SJSA1 (cell line): ENCODE measurements at places on chromosomes 2 and 18. TPM values are rescaled to one million over a fixed set of nuclear protein-coding genes. Genes with fewer than 3 reads are reported as not detected.

GRCh38 chr2:204691911-204692510 is 146.7 kb downstream of the PARD3B start:
- peaks cover 12% of the 10 kb centered on the region; the same call in 1 of the 2 replicates for H3K4me1 ChIP-seq
- DNase-seq, result peak; percentile 64
- H3K27ac ChIP-seq, result no peak overlapping the region
- H3K27me3 ChIP-seq, result no peaks in the 10 kb centered on the region
- H3K36me3 ChIP-seq, result no peaks in the 10 kb centered on the region

GRCh38 chr2:135132314-135132713 is 80.2 kb downstream of the RAB3GAP1 start:
- no peaks in the 10 kb centered on the region for H3K4me1 ChIP-seq
- no peak for DNase-seq

Gene SIX2
- 3.6 and 5.6 TPM in 2 replicates for total RNA-seq

- H3K36me3 ChIP-seq, result no peaks in the 10 kb centered on the region
- no peak for DNase-seq
- no peak overlapping the region for H3K27ac ChIP-seq
- peaks cover 44% of the 10 kb centered on the region for H3K4me1 ChIP-seq
- H3K4me3 ChIP-seq, result no peak overlapping the region
- no peaks in the 10 kb centered on the region for H3K27me3 ChIP-seq
Measured at GRCh38 chr2:207227749-207228145, 62.0 kb upstream of the KLF7 start.

DNA sequence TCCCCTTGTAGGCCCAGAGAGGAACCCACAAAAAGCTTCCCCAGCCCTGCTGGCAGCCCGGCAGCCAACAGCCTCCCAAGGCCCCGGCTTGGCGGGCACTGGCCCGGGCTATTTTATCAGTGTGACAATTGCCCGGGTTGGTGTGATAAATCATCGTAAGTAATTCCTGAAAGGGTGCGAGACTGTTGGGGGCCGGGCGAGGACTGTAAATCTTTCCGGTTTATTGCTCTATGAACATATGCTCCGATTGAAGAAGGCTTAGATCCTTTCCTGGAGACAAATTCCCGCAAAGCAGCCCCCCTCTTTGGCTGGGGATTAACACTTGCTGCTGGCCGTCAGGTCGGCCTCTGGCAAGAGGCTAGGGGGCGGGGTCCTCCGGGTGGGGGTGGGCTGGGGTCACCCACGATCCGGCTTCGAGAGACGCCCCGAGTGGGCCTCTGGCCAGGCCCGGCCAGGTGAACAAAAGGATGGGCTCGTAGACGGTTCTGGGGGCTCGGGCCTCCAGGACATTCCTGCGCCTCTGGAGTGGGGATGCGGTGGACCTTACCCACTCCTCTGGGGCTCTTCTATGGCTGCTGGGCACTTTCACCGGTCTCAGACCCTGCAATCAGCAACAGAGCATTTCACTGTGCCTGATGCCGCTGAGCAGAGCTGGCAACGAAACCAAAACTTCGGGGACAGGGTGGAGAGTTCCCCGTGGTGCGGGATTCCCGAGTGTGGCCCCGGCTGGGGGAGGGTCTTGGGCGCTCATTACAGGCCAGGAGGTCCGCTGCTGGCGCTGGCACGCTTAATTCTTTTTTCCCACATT is 2.0 kb downstream of the HOXD3 start:
- H3K27me3 ChIP-seq, result no peaks in the 10 kb centered on the region
- H3K4me3 ChIP-seq, result no peak overlapping the region
- H3K36me3 ChIP-seq, result peaks cover 10% of the 10 kb centered on the region; the same call in 1 of the 2 replicates
- DNase-seq, result no peak

Gene ARHGAP25
- not detected in 2 replicates for total RNA-seq

Gene G6PC2
- total RNA-seq, result not detected in 2 replicates

DNA sequence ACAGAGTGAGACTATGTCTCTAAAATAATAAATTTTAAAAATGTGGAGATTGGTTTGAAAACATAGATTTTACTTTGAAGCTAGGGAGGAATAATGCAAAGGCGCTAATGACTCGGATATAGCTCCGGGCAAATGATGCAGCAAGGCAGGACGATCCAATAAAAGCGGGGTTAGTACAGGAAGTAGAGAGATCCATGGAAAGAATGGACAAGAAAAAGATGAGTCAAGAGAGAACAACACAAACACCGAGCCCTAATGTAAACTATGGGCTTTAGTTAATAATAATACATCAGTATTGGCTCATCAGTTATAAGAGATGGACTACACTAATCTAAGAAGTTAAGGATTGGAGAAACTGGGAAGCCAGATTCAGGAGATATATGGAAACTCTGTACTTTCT is 74.5 kb downstream of the QPCT start:
- no peak for DNase-seq
- H3K36me3 ChIP-seq, result no peaks in the 10 kb centered on the region
- H3K27ac ChIP-seq, result no peak overlapping the region
- H3K4me1 ChIP-seq, result peaks cover 16% of the 10 kb centered on the region
- H3K27me3 ChIP-seq, result no peaks in the 10 kb centered on the region

GRCh38 chr2:120174963-120175581 is 48.1 kb downstream of the TMEM185B start:
- H3K4me1 ChIP-seq, result no peaks in the 10 kb centered on the region
- H3K4me3 ChIP-seq, result no peak overlapping the region
- no peak overlapping the region for H3K27ac ChIP-seq
- H3K27me3 ChIP-seq, result no peaks in the 10 kb centered on the region
- H3K36me3 ChIP-seq, result no peaks in the 10 kb centered on the region
- DNase-seq, result peak; percentile 54

DNA sequence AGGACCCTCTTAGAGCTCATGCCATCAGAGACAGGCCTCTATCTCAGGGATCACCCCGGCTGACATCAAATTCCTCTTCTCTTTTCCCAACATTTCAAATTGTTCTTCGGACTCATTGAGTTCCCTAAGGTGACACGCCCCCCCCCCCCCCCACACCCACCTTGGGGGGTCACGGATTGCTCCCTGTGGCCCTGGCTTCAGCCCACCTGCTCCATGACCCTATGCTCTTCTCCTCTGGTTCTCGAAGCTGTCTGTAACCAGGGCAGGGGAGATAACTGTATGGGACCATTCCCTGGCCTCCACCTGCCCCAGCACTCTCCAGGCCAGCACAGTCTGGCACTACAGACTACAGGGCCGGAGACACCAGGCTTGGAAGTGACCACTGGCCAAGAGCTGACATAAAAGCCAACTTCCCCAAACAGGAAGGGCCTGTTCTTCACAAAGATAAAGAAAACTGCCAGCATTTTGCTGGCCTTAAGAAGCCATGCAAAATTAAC is 7.1 kb downstream of the MTERF4 start:
- DNase-seq, result no peak
- H3K4me1 ChIP-seq, result no peaks in the 10 kb centered on the region
- peaks cover 95% of the 10 kb centered on the region for H3K36me3 ChIP-seq
- H3K27me3 ChIP-seq, result no peaks in the 10 kb centered on the region

DNA sequence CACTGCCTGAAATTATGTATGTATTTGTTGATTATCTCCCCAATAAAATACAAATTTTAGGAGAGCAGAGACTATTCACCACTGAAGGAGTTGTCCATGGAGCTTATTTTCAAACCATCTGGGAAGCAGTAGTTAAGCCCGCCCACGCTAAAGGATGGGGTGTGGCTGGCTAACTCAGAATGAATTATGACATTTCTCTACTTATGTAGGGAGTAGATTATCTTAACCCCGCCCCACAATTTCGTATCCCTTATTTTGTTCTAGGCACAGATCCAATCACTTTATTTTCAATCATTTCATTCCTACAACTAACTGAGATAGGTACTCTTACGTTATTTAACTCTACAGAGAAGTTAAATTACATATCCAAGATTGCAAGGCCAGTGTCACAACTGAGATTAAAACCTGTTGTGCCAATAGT is 1.4 kb upstream of the LAPTM4A start:
- peak overlapping the region; percentile 96 for H3K27ac ChIP-seq
- no peaks in the 10 kb centered on the region for H3K27me3 ChIP-seq
- H3K4me3 ChIP-seq, result peak overlapping the region; percentile 59

DNA sequence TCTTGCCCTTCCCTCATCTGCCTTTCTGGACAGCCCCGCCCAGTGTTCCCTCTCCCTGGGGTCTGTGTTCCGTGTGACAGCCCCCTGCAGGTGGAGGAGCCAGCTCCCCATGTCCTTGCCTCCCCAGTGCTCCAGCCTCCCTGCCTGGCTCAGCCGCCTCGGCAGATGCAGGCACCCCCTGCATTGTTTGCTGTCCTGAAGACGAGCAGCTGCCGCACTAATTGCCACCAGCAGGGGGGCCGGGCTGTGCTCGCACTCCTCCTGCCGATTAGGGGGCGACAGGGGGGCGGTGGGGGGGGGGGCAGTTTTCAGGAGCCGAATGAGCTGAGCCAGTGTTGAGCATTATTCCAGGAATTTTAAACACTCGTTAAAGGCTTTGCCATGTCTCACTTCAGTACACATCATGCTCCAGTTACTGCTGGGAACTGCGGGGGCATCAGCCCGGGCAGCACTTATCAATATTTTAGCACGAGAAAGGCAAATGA is 23.3 kb downstream of the SIX3 start:
- H3K27ac ChIP-seq, result no peak overlapping the region
- no peak for DNase-seq
- no peak overlapping the region for H3K4me3 ChIP-seq

GRCh38 chr2:8719528-8719927 is 37.7 kb downstream of the ID2 start:
- no peak for DNase-seq
- no peak overlapping the region for H3K27ac ChIP-seq
- no peak overlapping the region for H3K4me3 ChIP-seq
- no peaks in the 10 kb centered on the region for H3K4me1 ChIP-seq
- no peaks in the 10 kb centered on the region for H3K36me3 ChIP-seq

DNA sequence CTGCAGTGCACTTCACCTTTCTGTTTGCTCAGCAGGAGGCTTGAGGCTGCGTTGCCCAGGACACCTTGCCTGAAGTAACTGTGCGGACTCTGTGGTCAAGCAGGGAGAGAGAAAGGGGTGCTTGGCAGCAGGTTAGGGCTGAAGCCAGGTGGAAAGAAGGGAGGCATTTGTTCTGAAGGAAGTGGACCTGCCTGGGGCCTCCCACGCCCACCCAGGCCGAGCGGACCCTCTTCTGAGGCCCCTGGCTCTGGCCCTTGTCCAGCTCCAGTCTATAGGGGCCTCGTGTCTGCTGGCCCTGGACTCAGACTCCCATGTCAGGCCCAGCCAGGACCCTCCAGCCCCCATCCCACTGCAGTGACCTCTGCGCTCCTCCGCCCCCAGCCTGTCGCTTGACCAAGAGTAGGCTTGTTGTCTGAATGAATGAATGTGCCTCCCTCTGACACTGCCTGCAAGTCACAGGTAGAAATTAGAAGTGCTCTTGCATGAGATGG is 2.5 kb downstream of the SNED1 start:
- H3K4me3 ChIP-seq, result no peak overlapping the region
- no peak overlapping the region for H3K27ac ChIP-seq
- H3K27me3 ChIP-seq, result no peaks in the 10 kb centered on the region
- H3K4me1 ChIP-seq, result peaks cover 26% of the 10 kb centered on the region
- peaks cover 60% of the 10 kb centered on the region for H3K36me3 ChIP-seq
- no peak for DNase-seq

DNA sequence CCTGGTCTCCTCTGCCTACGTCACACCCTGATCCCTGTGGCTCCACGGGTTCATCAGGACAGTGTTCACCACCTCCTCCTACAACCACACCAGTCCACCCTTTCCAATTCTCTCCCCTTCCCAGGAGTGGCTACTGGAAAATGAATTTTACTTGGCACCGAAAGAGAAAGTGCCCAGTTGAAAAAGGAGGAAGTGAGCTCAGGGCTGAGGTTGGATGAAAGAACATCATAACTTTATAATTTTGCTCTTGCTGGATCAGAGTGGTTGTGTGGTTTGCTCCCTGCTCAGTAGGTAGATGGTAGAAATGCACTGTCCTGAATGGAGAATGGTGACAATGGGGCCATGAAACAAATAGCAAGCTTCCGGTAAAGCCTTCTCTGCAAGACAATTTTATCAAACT is 140.3 kb upstream of the DDX18 start:
- no peak overlapping the region for H3K4me3 ChIP-seq
- DNase-seq, result no peak
- no peaks in the 10 kb centered on the region for H3K27me3 ChIP-seq
- no peaks in the 10 kb centered on the region for H3K36me3 ChIP-seq

Gene DIPK1C
- not detected in 2 replicates for total RNA-seq

DNA sequence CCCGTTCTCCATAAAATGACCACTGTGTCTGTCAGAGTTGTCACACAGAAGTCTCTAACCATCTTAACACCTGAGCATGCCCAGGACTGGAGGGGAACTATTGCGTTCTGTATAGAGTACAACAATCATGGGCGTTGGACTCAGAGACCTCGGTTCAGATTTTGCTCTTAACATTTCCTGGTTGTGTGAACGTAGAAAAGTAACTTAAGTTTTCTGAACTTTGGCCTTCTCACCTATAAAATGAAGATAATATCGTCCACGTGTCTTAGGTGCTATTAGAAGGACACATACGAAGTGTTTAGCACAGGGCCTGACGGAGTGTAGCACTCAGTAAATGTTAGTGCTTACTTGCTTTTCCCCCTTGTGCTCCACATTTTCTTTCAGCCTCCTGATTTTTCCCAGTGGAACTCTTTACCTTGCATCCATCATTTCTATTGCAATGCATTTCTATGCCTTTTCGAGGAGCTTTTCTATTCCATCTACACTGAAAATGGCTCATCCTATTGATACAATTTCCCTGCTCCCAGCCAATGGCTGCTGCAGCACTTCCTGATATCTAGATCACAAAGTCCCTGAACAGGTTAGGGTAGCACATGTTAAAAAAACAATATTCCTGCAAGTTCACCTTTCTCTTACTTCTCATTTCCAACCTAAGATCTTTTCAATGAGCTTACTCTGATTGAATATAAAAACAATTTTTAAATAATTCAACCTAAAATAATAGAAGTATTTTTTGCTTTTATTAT is 22.7 kb downstream of the DPP10 start:
- no peak overlapping the region for H3K27ac ChIP-seq
- H3K4me3 ChIP-seq, result no peak overlapping the region
- H3K4me1 ChIP-seq, result no peaks in the 10 kb centered on the region
- no peaks in the 10 kb centered on the region for H3K27me3 ChIP-seq

GRCh38 chr2:54081574-54081973 is 33.8 kb upstream of the ACYP2 start:
- H3K4me3 ChIP-seq, result no peak overlapping the region
- no peaks in the 10 kb centered on the region for H3K36me3 ChIP-seq
- no peaks in the 10 kb centered on the region for H3K4me1 ChIP-seq
- no peak for DNase-seq
- H3K27me3 ChIP-seq, result no peaks in the 10 kb centered on the region

GRCh38 chr2:41038408-41038807 is 586.5 kb upstream of the SLC8A1 start:
- no peaks in the 10 kb centered on the region for H3K36me3 ChIP-seq
- H3K27ac ChIP-seq, result no peak overlapping the region
- no peak overlapping the region for H3K4me3 ChIP-seq
- H3K4me1 ChIP-seq, result no peaks in the 10 kb centered on the region
- no peak for DNase-seq

DNA sequence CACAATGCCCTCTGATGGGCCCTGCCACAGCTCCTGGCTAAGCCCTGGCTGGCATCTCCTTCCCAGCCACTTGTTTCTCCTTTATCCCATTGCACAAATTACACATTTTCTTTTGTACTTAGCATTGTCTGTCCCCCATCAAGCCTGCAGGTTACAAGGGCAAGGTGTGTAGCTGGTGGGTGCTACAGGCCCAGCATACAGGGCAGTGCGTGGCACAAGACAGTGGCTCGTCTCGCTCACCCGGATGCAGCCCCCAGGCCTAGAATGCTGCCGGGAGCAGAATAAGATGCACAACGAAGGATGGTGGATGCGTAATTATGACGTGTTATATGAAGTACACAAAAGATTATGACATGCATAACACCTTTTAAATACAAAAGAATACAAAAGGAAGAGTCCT is 87.6 kb downstream of the EIPR1 start:
- H3K4me1 ChIP-seq, result no peaks in the 10 kb centered on the region
- no peak for DNase-seq
- no peak overlapping the region for H3K27ac ChIP-seq
- H3K36me3 ChIP-seq, result no peaks in the 10 kb centered on the region
- H3K4me3 ChIP-seq, result no peak overlapping the region
- H3K27me3 ChIP-seq, result no peaks in the 10 kb centered on the region
